ENCODE measurements at places on chromosomes 4 and X. TPM values are rescaled to one million over a fixed set of nuclear protein-coding genes. Genes with fewer than 3 reads are reported as not detected.

The MAGEA10 gene
- polyA plus RNA-seq = not detected

The SLC9B2 gene
- polyA plus RNA-seq = 7.3 TPM

The GIMD1 gene
- not detected for polyA plus RNA-seq

The C4orf51 gene
- not detected for polyA plus RNA-seq

The CLDN22 gene
- polyA plus RNA-seq = not detected

The APBB2 gene
- 9.9 TPM for polyA plus RNA-seq

The CTAG2 gene
- not detected for polyA plus RNA-seq

The RTL3 gene
- not detected for polyA plus RNA-seq

The SERPINA7 gene
- polyA plus RNA-seq = not detected

The VCX3B gene
- polyA plus RNA-seq = not detected

The TLR2 gene
- polyA plus RNA-seq = not detected

The DDX53 gene
- not detected for polyA plus RNA-seq

The SPANXB1 gene
- 3.6 TPM for polyA plus RNA-seq

The RBMXL3 gene
- polyA plus RNA-seq = not detected

The SLC4A4 gene
- 1.8 TPM for polyA plus RNA-seq

The FGFR3 gene
- 3.8 TPM for polyA plus RNA-seq

The GABRB1 gene
- polyA plus RNA-seq = not detected

The SOWAHB gene
- 0.03 TPM for polyA plus RNA-seq

The ADAMTS3 gene
- not detected for polyA plus RNA-seq

The SPP1 gene
- 226 TPM for polyA plus RNA-seq

The HELT gene
- polyA plus RNA-seq = not detected

The CXCL13 gene
- polyA plus RNA-seq = not detected

The ASB9 gene
- polyA plus RNA-seq = 41.1 TPM

The ZNF182 gene
- polyA plus RNA-seq = 4.5 TPM

The RAB41 gene
- not detected for polyA plus RNA-seq

The SMPX gene
- polyA plus RNA-seq = not detected

The PCDH7 gene
- polyA plus RNA-seq = not detected

The LCORL gene
- 4.8 TPM for polyA plus RNA-seq

The P2RY4 gene
- polyA plus RNA-seq = not detected

The TCEAL6 gene
- polyA plus RNA-seq = not detected

The XAGE1B gene
- 194 TPM for polyA plus RNA-seq

The EVC2 gene
- polyA plus RNA-seq = 1.3 TPM

The SHROOM4 gene
- not detected for polyA plus RNA-seq

The NSDHL gene
- polyA plus RNA-seq = 43.0 TPM

The MAGEC3 gene
- polyA plus RNA-seq = not detected

The SRPX gene
- 2.7 TPM for polyA plus RNA-seq

The ZBED1 gene
- 17.0 TPM for polyA plus RNA-seq

The USP53 gene
- 10.2 TPM for polyA plus RNA-seq
